ENCODE measurements at places on chromosomes 16 and 17.

GRCh38 chr17:44775838-44776621, 17.2 kb downstream of the ADAM11 start:
- DNase-seq, result peak; percentile 43

- DNase-seq, result no peak
Measured at GRCh38 chr16:1003391-1004347, 22.1 kb downstream of the SOX8 start.

DNA sequence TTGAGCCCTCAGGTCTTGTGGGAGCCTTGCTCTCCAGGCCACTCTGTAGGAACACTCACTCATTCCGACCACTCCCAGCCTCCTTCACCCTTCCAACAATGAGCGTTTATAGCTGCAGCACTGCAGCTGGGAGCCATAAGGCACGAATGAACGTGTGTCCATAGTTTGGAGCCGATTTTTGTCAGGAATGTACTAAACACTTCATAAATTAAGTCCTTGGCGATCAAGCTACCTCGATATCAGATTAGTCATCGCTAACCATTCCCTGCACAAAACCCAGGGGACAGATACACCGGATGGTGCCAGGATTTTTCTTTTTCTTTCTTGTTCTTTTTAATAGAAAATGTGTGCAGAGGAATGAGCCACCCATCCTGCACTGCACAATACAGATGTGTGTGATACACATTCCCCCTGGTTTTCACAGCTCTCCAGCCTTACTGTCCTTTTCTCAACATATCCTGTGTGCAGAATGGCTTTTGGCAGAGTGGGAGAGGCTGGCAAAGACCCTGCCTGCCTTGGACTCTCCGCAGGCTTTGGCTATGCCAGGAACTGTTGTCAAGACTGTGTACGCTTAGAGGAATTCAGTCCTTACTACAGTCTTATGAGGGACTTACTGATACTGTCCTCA, 68.4 kb upstream of the ELAC2 start:
- DNase-seq, result peak; percentile 69

DNA sequence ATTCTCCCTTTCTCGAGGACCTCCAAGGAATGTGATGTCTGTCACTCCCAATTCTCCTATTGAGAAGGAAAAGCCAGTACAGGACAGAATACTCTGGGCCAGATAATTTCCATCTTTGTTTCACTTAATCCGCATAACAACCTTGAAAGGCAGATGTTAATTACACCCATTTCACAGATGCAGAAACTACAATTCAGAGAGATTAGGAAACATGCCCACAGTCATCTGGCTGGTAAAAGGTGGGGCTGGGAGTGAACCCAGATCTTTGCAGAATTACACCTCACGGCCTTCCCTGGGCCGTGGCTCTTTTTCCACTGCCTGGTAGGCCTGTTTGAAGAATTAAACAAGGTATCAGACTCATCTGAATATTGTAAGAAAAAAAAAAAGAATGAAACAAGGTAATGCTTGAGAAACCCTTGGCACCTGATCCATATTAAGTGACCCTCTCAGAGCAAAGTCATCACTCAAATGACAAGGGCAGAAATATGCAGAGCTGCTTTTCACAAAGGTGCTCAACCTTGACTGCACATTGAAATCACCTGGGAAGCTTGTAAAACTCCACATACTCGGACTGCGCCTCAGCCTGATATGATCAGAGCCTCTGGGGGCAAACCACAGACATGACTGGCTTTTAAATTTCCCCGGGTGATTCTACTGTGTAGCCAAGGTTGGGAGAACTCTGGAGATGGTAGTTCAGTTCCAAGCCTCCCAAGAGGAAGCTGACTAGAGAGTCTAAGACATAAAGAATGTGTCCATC, 16.6 kb upstream of the G6PC1 start:
- DNase-seq, result no peak

- no peak for DNase-seq
Measured at GRCh38 chr17:28865946-28866752, 11.3 kb downstream of the ERAL1 start.

DNA sequence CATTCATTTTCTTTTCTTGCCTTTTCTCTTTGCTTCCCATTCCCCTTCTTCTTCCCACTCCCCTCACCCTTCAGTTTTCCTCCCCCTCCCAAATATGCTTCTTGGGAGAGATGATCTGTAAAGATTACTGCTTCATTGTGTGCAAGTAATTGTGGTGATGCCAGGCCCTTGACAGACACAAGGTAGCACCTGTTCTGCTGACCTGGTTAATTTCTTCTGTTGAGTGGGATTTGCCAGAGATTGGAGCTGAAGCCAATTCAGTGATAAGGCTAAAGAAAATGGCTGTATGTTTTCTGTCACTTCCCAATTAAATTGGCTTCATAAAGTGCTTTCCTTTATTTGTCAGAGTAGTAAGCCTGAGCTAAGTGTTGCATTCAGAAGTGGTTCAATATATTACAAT, 44.5 kb downstream of the AATF start:
- peak; percentile 60 for DNase-seq

GRCh38 chr16:5228369-5228768, 130.8 kb upstream of the EEF2KMT start:
- DNase-seq, result no peak

DNA sequence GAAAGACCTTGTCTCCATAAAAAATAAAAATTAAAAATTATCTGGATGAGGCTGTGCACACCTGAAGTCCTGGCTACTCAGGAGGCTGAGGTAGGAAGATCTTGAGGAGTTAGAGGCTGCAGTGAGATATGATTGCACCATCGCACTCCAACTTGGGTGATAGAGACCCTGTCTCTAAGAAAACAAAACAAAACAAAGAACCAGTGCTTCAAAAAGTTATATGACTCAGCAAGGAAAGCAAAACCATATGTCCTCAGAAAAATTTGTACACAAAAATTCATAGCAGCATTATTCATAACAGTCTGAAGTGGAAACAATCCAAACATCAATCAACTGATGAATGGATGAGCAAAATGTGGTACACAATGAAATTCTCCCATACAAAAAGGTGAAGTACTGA, 48.9 kb downstream of the SLFN5 start:
- no peak for DNase-seq

DNA sequence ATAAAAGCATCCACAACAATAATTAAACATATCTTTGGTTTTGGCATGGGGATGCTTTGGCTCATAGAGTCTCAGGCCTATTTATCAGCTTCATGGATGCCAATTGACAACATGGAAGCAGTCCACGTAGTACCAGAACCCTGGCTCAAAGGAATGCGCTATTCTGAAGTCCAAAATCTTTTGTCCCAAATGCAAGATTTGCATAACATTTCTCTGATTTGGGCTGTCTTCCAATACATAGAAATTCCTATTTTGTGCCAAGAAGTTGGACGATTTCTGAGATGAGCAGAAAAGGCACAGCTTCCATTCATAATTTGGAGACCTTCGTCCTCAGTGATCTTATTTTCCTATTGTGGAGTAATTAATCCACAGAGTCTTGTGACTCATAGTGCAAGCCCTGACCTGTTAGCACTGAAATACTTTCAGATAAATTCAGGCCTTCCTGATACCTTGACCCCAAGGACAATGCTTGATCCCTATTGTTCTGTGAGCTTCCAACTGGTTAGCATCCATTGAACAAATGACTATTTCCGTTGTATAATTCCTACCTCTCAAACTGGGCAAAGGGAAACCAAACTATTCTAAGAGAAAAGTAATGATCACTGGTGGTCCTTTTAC, 78.4 kb upstream of the CDH11 start:
- no peak for DNase-seq

DNA sequence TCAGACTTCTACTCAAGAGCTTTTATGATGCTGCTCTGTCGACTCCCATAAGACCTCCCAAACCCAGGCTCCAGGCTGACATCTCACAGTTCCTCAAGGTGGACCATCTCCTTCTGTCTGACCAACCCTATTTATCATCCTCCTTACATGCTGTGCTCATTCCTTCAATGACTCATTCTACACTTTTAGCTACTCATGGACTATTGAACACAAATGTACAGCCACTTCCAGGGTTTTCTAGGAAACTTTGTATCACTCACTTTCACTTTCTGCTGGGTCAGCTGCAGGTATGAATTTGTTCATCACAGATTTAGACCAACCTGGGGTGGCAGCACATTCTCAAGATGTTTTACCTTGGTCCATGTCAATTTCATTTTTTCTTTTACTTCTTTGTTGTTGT, 162.4 kb upstream of the FAM20A start:
- no peak for DNase-seq

DNA sequence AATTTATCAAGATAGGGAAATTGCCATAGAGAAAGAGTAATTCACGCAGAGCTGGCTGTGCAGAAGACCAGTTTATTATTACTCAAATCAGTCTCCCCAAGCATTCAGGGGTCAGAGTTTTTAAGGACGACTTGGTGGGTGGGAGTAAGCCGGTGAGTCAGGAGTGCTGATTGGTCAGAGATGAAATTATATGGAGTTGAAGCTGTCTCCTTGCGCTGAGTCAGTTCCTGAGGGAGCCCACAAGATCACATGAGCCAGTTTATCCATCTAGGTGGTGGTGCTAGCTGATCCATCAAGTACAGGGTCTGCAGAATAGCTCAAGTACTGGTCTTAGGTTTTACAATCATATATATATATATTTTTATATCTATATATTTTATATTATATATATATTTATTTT, 6.0 kb upstream of the AQP8 start:
- no peak for DNase-seq

GRCh38 chr17:60080545-60080944, 1.8 kb upstream of the HEATR6 start:
- no peak for DNase-seq

DNA sequence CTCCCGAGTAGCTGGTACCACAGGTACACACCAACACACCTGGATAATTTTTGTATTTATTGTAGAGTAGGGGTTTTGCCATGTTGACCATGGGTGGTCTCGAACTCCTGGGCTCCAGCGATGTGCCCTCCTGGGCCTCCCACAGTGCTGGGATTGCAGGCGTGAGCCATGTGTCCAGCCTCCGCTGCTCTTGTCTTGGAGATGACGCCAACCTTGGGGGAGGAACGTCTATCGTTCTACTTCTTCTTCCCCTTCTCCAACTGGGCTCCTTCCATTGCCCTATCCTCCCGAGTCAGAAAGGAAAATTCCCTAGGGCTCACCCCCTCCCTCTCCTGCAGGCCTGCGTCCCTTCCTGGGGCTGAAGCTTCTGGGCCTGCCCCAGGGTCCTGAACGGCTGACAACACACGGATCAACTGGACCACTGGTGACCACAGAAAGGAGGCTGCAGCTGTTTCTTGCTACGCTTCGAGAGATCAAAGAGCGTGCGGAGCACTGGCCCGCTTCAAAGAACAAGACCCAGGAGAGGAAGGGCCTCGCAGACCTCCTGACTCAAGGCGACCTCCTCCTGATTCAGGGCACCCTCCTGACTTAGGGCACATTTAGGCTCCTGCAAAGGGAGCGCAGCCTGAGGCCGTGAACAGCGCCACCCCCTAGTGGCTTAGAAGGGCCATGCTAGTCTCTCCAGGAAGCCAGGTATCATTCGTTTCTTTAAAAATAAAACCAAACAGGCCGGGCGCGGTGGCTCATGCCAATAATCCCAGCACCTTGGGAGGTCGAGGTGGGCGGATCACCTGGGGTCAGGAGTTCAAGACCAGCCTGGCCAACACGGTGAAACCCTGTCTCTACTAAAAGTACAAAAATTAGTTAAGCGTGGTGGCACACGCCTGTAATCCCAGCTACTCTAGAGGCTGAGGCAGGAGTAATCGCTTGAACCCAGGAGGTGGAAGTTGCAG, 48.5 kb upstream of the HELZ start:
- peak; percentile 30 for DNase-seq

DNA sequence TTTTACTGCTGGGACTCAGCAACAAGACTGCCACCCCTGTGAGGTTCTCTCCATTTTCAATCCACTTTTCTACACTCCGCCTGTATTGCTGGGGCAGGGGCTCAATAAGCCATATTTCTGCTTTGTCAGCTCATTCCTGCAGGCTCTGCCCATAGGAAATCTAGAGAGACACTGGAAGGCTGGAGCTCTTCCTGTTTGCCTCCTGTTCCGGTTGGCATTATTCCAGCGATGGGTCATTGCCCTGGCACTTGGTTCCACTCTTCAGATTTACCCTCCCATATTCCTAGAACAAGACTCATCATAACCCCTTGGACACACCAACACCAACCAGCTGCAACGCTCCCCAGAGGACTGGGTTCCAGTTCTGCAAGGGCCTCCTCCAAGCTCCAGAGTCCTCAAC, 210.4 kb downstream of the CA10 start:
- DNase-seq, result no peak

DNA sequence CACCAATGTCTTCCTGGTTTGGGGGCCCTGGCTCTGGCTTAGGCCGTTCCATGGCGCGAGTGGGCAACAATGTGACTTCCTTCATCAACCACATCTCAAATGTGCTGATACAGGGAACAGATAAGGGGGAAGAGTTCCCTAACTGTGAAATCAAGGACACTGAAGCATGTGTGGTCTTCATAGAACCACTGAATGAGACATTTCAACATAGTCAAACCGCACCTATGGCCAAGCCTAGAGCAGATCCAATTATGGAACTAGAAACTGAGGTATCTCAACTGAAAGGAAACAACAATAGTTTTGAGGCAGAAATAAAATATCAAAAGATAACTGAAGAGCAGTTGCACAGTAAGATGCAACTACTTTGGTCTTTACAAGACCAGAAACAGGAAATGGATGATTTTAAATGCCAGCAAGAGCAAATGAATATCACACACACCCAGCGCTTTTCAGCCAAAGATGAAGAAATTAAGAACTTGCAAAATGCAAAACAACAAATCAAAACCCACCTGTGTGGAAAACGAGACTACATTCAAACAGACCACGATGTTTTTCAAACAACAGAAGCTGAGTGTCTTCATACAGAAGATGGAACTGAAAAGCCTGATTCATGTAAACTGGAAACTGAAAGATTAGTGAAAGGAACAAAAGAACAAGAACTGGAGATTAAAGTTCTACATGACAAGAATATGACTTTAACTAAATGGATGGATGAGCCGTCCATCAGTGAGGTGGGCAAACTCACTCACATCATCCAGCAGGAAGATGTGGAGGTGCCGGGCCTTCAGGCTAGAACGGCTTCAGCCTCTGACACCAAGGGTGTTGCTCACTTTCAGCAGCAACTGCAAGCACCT, 18.1 kb upstream of the LCMT1 start:
- no peak for DNase-seq

- no peak for DNase-seq
Measured at GRCh38 chr16:62764572-62764971, 728.3 kb upstream of the CDH8 start.

Data from G401 (cell line).